ENCODE measurements at places on chromosomes 11 and 22.
A peak's percentile ranks its signal among the peaks of the same experiment; 100 is the strongest.

- DNase-seq: peak; percentile 61
Observed at GRCh38 chr22:30390974-30391691, 3.9 kb upstream of the RNF215 start.

DNA sequence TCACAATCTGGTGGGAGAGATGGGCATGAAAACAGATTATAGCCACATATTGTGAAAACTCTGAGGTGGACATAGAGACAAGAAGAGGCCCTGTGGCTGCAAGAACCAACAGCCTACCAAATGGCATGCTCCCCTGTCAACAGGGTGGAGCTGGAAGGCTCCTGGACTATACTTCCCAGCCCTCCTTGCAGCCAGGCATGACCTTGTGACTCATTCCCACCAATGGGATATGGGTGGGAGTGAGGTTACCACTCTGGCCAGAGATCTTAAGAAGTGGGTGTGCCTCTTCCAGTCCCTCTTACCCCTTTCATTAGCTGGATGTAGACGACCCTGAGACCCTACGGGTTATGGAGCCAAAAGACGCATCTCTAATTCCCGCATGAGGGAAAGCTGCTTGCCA lies 126.4 kb upstream of the ZBED5 start:
- no peak for DNase-seq

- no peak for DNase-seq
Observed at GRCh38 chr11:69010964-69011623, 2.0 kb downstream of the MRGPRF start.

- peak; percentile 52 for DNase-seq
Observed at GRCh38 chr11:80856066-80856465, 1415.2 kb upstream of the TENM4 start.

GRCh38 chr22:26234296-26234695 lies 65.0 kb downstream of the SEZ6L start:
- DNase-seq: no peak

DNA sequence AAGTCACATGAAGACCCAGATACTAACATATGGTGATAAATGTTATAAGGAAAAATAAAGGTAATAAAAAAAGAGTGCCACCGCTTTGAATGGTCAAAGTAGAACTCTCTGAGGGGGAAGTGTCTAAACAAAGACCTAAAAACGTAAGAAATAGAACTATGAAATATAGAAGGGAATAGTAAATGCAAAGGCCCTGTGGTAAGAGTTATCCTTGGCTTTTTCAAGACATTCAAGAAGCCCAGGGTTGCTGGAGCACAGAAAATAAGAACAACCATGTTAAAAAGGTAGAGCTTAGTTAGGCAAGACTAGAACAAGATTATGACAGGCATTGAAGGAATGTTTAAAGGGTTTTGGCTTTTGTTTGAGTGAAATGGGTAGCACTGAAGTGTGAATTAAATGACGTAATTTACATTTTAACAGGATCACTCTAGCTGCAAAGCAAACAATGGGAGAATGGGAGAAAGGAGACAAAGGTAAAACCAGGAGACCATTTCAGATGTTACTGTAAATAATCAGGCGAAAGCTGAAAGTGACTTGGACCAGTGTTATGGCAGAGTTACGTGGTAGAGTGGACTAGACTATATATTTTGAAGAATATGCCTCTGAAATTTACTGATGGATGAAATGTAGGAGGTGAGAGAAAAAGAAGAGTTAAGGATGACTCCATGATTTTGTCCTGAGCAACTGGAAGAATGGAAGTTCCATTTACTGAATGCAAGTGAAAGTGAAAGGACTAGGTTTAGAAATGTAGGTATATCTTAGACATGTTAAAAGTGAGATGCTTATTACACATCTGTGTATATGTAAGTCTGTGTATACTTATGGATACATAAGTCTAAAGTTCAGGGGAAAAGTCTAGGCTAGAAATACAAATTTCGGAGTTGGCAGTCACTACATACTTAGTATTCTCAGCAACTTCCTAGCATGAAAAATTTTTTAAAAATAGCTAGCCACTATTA lies 28.5 kb downstream of the BTBD10 start:
- peak; percentile 78 for DNase-seq

Measured in ACHN (cell line).